CD4-positive, alpha-beta T cell treated with Interleukin-6 for 4 hours (primary cell): ENCODE measurements at places on chromosomes 13 and 19.

DNA sequence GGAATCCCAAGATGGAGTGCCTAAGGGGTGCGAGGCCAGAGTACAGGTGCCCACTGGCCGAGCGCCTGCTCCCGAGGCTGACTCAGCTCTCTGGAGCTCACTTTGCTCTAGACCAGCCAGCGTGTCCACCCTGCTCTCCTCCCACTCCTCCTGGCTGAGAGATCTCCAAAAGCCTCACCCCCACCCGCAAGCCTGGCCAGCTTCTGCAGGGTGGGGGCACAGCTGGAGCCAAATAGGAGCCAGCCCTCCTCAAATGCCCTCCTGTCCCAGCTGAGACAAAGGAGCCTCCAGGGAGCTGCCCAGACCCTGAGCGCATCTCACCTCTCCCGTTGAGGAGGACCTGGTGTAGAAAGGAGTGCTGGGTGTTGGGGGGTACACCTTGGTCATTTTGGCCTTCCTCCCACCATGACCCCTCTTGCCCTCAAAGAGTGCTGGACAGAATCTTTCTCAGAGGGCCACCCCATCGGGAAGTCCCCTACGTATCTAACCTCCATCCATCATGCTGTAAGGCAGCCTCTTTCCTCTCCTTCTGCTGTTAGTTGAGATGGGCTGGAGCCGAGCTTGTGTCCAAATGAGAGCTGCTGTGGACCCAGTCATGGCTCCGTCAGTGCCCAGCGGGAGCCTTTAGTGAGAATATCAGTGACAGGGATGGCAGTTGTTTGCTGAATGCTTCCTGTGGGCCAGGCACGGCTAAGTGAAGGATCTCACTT lies 123.9 kb upstream of the VSTM2B start:
- no peak for DNase-seq

- no peak for DNase-seq
These were observed 16.2 kb upstream of the ZNF544 start for GRCh38 chr19:58212336-58213074.

DNA sequence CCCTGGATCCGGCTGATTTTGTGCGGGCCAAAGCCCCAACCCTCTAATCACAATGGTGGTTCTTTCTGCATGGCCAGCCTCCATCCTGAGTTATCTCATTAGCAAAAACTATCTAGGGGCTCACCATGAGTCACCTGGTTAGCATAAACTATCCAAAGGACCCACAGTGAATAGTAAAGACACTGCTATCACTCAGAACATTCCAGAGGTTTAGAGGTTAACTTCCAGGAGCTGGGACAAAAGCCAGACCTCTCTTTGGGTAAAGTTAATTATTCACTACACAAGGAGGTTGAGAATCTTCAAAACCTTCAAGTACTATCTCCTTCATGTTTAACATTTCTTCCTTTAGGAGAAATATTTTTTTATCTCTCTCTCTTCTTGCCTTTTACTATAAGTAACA lies 18.8 kb upstream of the PPP5C start:
- no peak for DNase-seq

GRCh38 chr13:36616706-36617105 lies 57.1 kb upstream of the SERTM1 start:
- no peak for DNase-seq

DNA sequence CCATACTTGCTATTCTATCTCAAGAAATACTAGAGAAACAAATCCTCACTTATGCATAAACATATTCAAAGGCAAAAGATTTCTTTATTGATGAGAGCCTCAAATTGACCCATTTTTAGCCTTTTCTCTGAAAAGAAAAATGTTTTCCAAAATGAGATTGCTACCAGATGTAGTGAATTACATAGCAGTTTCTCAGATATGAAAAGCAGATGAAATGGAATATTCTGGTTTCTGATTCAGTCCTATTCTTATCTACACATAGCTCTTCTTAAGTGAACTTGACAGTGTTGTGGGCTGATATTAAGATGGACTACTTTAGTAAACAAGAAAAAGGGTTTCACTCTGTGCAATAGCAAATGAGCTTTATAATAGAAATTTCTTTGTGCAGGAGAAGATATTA lies 183.5 kb downstream of the DNAJC15 start:
- DNase-seq: no peak

GRCh38 chr19:57241176-57241575 lies 744 bp downstream of the ZNF805 start:
- no peak for DNase-seq

DNA sequence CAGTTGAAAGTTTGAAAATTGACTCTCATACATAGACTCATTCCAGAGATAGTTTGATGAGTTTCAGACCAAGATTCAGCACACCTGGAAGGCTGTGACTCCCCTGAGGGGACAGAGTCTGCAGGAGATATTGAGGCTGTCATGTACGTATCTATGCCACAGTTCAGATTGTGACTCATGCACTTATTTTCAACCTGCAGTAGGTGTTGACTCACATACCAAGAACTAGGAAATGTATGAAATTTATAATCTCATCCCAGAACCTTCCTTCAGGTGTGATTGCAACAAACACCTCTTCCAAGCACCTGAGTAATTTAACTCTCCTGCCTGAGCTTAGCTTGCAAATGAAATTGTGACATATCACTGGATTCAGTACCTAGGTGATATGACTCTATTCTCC lies 64.4 kb upstream of the ZNF43 start:
- no peak for DNase-seq

DNA sequence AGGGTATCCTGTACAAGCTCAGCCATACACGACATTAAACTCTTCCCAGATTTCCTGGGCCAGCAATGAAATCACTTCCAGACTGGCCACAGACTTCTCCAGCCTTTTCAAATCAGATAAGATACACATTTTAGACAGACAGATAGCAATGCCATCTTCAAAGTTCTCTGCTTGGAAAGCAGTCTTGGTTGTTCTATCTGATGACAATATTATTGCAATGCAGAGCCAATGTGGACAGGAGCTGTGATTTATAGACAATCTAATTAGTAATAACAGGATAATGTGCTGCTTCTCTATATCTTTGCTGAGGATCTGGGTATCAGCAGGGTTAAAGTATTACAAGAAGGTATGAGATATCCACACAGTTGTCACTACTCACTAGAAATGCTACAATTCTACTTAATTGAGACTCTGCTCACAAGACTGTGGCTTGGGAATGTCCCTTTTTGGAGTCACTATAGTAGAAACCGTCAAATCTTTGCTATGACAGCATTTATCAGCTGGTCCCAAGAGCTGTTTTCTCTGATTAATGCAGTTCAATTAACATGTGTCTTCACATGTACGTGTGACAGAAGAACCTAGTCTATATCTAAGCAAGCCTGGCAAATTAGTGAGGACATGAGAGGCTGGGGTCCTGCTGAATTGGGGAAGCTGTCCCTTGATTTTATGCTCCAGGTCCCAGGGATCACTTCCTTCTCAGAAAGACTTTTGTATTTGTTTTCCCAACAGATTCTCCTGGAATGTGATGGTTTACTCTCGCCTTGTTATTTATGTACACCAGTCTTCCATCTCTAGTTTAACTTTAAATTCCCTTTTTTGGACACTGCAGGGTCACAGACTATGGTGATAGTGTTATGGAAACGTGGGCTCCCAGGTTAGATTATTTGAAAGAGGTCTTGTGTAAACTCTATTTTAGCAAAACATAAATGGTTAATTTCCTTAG lies 68.8 kb downstream of the COL4A1 start:
- DNase-seq: no peak

- DNase-seq: no peak
These were observed 502.4 kb downstream of the MYO16 start for GRCh38 chr13:109131698-109132257.

- DNase-seq: no peak
These were observed 1.6 kb upstream of the RAB11B start for GRCh38 chr19:8388612-8388958.

GRCh38 chr19:15315101-15315500 lies 17.2 kb downstream of the BRD4 start:
- no peak for DNase-seq

- DNase-seq: no peak
These were observed 1.8 kb downstream of the SLITRK1 start for GRCh38 chr13:83880275-83881139.

DNA sequence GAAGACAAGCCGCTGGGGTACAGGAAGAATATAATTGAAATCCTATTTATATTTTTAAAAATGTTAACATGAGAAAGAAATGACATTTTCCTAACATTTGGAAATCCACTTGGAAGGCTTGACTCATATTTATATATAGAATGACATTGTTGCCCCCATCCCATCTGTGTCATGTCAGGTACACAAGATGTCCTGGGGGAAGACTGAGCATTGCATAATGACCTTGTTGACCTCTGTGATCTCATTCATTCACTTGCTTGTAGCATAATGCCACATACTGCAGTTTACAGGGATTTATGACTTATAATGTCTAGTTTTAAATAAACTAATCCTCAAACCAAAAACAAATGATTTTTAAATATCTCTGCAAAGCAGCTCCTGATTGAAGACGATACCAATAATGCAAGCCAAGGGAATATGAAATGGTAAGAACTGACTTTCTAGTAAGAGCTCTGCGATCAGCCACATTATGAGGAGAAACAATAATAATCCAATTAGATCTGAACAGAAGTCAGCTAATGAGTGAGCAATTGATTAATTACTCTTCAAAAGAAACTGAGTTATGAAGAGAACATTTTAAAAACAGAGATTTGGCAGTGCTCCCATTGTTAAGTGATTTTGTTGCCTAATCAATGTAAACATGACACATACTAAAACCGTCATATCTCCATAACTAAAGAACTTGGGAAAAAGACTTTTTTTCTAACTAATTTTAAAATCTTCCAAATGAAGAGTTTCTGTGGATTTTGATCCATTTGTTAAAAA lies 21.2 kb upstream of the VWA8 start:
- no peak for DNase-seq

DNA sequence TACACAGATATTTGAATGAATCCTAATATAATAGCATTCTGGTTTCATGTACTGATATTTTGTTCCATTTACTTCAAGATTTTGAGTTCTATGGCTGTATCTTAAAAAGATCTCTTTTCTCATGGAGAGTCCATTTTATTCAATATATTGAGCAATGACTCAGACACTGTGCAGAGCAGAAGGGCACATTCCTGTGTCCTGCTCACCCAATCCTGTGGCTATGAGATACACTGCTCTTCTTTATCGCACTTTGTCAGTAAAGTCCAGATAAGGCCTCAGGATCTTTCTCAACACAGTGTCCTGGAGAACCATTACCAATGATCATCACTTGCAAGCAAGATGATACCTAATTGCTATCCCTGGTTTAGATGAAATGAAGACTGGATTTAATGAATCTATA lies 155.0 kb downstream of the CYSLTR2 start:
- no peak for DNase-seq

- no peak for DNase-seq
These were observed 5.3 kb downstream of the SMIM7 start for GRCh38 chr19:16654627-16655026.

- DNase-seq: no peak
These were observed 84.5 kb upstream of the ABCC4 start for GRCh38 chr13:95385798-95386197.

- DNase-seq: no peak
These were observed 37.7 kb downstream of the RGCC start for GRCh38 chr13:41495044-41495443.
